ENCODE measurements at places on chromosomes 1 and 21.
A peak's percentile ranks its signal among the peaks of the same experiment; 100 is the strongest.

DNA sequence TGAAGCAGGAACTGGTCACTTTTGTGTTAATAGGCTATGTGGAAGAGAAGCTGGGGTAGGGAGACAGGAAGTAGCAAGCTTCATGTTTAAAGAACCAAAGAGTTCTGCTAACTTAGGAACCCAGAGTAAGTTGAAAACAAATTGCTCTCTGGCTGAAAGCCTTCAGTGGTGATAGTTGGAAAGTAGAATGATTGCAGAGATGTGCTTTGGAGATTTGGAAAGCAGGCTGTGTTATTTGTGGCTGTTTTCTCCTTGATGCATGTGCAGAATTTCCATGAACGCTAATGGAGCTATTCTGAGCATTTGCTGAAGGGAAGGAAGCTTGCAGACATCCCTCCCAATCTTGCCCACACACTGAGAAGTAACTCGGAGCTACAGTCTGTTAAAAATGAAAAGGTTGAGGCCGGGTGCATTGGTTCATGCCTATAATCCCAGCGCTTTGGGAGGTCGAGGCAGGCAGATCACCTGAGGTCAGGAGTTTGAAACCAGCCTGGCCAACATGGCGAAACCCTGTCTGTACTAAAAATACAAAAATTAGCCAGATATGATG lies 45.7 kb downstream of the TCEANC2 start:
- no peak for DNase-seq

GRCh38 chr1:243251539-243251938 lies 3.5 kb downstream of the CEP170 start:
- DNase-seq, result no peak

GRCh38 chr21:32613436-32614043 lies 1.4 kb upstream of the CFAP298 start:
- no peak for DNase-seq

DNA sequence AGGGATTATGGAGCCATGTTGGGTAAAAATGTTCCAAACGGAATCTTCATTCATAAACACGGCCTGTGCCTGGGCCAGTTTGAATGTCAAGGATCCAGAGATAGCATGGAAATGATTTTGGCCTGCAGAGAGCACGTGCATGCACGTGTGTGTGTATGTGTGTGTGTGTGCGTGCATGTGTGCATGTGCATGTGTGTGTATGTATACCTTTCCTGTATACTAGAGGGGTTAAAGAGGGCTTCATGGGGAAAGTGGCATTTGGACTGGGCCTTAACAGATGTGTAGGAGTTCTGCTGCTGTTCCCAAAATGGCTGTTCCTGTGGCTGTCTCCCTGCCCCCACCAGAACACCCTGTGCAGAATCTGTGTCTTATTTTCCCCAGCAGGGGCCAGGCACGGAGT lies 21.7 kb downstream of the TTC39A start:
- DNase-seq, result no peak

DNA sequence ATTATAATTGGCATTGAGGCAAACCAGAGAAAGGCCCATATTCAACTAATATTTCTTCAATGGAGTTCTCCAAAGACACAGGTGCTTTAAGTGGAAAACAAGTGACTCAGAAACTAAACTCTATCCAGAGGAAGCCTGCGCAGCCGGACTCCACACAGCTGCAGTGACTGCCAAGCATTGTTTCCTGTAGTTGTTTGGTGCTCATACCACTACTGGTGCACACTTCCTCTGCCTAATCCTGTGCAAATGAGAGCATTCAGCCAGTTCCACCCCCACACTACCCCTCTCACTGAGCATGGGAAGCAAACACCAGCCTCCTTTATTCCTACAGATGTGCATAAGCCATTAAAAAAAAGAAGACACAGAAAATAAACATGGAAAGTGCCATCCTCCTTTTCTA lies 102.9 kb downstream of the VAV3 start:
- no peak for DNase-seq

DNA sequence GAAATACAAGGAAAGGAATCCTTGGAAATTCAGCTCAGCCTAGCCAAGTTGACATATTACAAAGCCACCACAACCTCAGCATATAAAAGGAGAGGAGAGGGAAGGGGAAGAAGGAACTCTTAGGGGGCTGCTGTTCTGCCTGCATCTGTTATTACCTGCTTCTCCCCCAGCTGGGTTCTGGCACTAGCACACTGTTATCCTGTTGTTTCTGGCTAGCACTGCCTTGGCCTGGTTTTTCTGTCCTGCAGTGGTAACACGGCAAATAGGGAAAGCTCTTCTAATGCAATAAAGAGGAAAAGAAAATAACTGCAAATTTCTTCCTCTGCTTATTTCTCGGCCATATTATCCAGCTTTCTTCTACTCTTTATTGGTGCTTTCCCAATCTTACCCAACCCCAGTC lies 16.5 kb upstream of the VCAM1 start:
- no peak for DNase-seq

DNA sequence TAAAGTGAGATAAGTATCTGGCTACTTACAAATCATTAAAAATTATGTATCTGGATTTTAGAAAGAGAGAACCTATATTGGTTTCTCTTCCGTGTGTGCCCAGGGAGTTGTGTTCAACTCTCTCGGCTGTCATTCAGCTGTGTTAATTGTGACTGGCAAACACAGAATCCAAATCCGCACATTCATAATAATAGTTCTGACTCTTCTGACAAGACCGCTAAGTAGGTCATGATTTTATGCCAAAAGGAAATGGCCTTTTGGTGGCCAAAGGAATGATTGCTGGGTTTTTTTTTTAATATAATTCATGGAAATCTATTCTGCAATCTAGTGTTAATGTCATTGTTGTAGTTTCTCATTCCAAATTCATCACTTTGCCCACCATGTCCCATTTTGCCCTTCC lies 110.7 kb downstream of the AK5 start:
- no peak for DNase-seq

DNA sequence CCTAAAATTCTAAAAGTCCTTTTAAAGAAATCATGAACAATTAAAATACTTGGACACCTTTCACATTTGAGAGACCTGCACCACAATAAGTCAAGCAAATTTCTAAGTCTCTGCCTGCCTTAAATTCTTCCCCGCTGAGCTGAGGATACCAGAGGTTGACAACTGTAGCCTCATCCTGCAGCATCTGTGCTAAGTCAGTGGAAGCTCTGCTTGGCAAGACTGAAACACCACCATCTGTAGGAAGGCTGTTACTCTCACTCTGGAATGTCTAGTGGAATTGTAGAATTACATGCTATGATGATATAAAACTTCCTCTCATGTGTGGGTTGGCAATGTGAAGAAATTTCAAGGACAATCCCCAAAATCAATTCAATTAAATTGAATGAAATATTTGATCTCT lies 1756.5 kb downstream of the NCAM2 start:
- no peak for DNase-seq

GRCh38 chr1:95542936-95543335 lies 308.9 kb downstream of the RWDD3 start:
- DNase-seq, result no peak

DNA sequence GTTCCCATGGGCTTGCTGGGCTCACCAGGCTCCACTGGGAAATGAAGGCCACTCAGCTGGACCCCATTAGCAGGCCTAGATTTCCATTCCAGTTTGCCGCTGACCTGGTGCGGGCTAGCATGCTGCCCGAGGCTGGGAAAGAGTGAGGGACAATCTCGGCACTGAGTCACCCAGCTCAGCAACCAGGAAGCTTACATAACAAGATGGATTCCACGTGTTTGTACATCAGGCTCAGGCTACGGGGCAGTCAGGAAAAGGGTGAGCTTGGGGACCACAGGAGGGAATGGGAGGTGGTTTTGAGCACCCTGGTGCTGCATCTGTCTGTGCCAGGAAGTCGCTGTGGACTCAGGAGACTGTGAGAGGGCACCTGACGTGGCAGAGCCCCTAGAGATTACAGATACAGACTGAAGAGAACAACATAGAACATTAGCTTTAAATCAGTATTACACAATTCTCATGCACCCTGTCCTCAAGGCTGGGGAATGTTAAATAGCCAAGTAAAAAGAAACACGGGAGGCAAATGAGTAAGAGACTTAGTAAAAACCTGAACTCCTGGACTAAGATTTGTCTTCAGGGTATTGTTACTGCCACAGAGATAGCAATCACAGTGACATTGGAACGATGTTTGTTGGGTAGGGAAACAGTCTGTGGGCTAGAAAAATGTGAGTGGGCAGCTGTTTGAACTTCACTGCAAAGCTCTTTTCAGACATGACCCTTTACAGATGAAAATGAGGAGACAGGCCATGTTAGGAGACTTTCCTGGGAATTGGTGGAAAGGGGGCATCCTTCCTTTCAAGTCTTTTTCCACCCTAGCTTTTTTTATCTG lies 51.1 kb downstream of the GLUL start:
- peak; percentile 41 for DNase-seq
